ENCODE measurements at places on chromosomes 12 and 14.

- no peak for DNase-seq
Observed at GRCh38 chr12:109625131-109625559, 51.6 kb downstream of the MVK start.

DNA sequence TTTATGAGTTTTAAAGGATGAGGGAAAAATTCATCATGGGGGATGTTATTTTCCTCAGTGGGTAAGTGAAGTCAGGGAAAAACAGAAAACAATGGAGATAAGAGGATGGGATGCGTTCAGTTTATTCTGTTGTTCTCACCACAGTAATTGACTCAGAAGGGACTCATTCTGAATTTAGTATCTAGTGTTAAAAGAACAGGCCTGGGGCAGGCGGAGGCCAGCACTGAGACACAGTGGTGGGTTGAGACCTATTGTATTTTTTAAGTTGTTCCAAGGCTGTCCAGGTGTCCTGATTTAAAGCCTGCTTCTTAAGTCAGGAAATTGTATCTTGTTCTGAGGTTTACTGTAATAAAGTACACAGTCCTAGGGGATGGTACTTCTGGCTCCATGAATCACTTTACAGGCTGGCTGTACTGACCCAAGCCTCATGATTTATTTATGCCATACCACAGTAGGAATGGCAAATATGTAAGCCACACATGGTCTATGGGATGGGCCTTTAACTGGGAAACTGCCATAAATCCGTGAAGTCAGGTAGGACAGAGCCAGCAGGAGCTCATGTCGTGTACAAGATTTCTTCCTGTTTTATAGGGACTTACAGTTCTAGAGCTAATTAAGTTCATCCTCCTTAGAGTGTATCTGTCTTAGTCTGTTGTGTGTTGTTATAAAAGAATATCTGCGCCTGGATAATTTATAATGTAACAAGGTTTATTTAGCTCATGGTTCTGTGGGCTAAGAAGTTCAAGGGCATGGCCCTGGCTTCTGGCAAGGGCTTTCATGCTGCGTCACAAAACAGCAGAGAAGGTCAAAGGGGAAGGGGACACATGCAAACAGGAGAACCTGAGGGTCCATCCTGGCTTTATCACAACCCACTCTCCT, 244.1 kb downstream of the FBXL14 start:
- DNase-seq: no peak

- no peak for DNase-seq
Observed at GRCh38 chr14:105411017-105411941, 8.3 kb upstream of the MTA1 start.

DNA sequence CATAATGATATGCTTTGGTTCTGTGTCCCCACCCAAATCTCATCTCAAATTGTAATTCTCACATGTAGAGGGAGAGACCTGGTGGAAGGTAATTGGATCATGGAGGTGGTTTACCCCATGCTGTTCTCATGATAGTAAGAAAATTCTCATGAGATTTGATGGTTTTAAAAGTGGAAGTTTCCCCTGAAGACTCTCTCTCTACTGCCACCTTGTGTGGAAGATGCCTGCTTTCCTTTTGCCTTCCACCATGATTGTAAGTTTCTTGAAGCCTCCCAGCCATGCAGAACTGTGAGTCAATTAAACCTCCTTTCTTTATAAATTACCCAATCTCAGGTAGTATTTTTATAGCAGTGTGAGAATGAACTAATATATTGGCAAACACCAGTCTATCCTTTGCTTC, 260.4 kb upstream of the PPFIA2 start:
- no peak for DNase-seq

DNA sequence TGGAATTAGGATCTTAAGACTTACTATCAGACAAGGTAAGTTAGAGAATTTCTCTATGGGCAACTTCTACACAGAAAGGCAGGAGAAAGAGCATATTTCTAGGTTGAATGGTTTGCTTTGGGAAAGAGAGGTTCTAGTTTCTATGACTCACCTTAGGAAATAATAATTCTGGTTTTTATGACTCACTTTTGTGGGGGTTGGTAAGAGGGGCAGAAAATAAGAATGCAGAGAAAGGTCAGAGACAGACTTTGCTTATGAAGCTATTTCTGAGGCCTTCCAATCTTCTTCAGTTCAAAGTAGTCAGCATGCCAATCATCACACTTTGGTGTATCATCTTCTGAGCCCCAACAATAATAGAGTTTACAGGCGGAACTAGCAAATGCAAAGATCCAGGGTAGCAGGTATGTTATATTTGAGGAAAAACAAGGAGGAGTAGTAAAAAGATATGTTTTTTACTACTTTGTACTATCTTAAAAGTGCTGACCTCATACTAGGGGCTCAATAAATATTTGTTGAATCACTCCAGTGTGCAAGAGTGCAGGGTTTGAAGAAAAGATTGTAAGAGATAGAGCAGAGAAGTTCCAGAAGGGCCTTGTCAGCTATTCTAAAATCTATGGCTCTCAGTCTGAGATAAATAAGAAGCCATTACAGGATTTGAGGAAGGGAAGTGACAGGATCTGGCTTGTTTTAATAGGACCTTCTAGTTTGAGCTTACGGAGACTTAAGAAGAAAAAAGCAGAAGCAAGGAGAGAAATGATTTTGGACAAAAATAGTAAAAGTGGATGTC, 56.7 kb upstream of the LRFN5 start:
- DNase-seq: no peak

GRCh38 chr12:46548605-46549071, 176.1 kb upstream of the SLC38A2 start:
- DNase-seq: no peak

- DNase-seq: no peak
Observed at GRCh38 chr12:114767906-114768722, 84.1 kb upstream of the TBX3 start.

- DNase-seq: no peak
Observed at GRCh38 chr12:55693323-55694187, 14.1 kb downstream of the ITGA7 start.

GRCh38 chr14:76777721-76778120, 16.5 kb downstream of the VASH1 start:
- no peak for DNase-seq

GRCh38 chr12:88952562-88952942, 372.3 kb upstream of the KITLG start:
- peak; percentile 51 for DNase-seq

DNA sequence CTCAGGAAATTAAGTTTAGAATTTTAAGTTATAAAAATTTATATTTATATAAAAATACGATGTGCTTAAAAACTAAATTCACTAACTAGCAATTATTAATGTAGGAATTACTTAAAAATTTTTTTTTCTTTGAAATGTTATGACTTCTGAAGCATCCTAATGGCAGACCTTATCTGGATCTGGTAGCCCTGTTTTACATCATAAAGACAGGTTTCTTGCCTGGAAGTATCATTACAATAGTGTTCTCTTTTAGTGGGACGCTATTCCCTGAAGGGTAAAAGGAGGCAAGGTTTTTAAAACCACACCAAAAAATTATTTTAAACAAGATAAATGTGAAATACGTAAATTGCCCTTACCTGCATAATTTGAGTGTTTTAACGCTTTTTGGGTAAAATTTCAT, 2.1 kb downstream of the WDR20 start:
- DNase-seq: no peak

- peak; percentile 35 for DNase-seq
Observed at GRCh38 chr12:76144245-76144549, 59.7 kb upstream of the NAP1L1 start.

- no peak for DNase-seq
Observed at GRCh38 chr14:32477396-32477795, 148.3 kb downstream of the AKAP6 start.

DNA sequence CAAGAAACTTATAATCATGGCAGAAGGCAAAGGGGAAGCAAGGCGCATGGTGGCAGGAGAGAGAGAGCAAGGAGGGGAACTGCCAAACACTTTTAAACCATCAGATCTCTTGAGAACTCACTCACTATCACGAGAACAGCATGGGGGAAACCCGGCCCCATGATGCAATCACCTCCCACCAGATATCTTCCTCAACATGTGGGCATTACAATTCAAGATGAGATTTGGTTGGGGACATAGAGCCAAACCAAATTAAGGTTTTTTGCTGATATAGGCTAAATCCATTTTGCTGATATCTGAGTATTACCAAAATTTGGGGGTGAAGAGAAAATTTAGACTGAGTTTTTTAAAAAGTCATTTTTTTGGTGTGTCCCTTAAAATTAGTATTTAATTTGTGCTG, 54.9 kb upstream of the TMX1 start:
- DNase-seq: no peak

DNA sequence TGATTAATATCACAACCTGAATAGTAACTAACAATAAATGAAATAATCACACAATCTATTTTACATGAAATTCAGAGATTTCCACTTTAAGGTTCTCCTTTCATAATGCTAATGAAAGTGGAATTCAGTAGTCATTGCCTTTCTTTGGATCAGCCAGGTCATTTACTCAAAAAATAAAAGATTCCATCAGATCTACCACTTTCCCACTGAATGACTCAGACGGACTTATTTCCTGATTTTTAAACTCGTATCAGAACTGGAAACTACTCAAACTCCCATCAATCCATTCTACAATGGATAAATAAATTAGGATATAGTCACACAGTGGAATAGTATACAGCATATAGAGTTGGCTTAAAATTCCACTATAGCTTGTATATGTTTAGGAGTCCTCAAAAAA, 237.1 kb downstream of the MED13L start:
- DNase-seq: no peak

DNA sequence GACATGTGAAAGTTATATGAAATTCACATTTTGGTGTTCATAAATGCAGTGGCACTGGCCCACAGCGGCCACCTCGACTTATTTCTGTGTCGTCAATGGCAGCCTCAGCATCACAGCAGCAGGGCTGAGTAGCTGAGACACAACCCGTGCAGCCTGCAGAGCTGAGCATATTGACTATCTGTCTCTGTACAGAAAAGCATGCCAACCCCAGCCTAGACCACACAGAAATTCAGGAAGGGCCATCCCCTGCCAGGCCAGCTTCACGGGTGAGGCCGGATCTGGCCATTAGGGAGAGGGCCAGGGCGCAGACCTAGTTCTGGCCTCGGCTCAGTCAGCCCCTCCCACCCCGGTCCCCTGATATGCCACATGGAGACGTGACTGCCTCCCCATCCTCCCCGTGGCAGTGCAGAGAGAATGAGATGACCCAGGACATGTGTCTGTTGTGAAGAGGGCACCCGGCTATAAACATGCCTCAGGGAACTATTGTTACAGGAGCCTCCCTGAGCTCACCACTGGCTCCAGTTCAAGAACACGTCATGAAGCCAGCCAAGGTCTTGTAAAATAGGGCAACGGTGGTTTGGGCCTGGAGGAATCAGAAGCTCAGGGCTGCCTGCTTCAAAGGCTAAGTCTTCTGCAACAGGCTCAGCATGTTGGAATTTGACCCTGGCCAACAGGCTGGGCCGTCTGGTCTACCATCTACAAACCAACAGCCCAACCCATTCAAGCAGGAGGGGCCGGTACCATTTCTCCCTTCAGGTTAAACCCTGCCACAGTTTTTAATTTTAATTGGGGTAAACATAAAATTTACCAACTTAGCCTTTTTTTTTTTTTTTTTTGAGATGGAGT, 25.5 kb downstream of the SCARB1 start:
- peak; percentile 83 for DNase-seq

DNA sequence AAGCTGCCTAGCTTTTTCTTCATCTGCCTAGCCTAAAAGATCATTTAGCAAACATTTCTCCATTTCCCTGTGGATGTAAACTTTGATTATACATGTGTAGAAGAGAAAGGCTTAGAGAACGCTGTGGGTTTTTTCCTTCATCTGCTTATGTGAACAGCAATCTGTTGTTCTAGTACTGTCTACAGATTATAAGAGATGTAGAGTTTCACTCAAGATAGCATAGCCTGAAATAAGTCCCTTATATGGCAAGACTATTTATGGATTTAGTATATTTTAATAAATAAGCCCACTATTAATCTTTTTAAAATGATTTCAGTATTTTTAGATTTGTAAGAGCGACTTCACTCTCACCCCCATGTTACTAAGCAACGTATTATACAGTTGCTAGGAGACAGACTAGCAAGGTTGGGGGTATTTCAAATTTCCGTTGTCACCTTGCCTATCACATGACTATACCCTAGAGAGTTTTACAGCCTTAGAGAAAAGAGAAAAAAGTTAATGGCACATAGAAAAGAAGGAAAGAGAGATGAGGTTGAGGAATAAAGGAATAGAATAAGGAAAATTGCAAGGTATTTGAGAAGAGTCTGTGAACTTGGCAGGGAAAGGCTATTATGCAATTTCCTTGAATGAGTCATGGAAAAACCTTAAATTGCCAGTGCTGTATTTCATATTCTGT, 12.2 kb upstream of the TUBA1A start:
- peak; percentile 60 for DNase-seq

DNA sequence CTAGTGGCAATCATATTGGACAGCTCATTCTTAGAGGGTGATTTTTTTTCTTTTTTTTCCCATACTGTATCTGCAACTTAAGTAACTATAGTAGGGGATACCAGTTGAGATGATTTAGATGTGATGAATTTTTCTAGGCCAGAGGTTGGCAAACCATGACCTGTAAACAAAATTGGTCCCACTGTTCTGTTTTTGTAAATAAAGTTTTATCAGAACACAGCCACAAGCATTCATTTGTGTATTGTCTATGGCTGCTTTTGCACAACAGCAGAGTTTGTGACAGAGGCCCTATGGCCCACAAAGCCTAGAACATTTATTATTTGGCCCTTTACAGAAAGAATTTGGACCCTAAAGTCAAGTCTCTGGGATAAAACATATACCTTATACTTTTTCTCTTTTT, 11.4 kb downstream of the ARF6 start:
- no peak for DNase-seq

DNA sequence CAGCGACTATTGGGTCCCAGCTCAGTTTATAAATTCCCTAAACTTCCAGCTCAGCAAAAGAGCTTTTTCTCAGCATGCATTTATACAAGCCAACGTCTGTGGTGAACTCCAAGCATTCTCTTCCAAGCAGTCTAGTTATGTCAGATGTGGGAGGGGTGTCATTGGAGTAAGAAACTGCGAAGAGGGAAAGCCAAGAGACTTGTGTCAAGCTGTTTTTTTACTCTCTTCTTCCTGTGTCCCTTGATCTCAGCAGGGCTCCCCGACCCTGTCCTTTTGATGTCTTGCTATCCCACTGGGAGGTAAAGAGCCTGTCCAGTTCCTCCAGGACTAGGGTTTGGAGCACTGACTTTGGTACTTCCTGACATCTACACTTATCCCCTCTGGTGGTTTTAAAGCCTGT, 69.0 kb downstream of the PPM1H start:
- no peak for DNase-seq

DNA sequence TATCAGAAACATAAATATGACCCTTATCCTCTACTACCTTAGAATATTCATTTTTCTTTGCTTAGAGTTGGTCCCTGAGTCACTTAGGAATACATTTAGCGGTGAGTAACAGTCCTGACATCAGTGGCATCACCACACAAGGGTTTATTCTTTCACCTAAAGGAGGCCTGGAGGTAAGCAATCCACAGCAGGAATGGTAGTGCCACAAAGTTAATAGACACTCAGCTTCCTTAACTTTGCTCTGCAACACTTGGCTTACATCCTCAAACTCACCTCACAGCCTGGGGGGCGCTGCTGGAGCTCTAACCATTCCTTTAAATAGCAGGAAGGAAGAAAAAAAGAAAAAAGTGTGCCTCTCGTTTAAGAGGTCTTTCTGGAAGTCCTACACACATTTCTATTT, 29.1 kb downstream of the BBOF1 start:
- DNase-seq: no peak

- no peak for DNase-seq
Observed at GRCh38 chr12:45298721-45299692, 83.1 kb downstream of the ANO6 start.
